CD4-positive, alpha-beta T cell treated with Interleukin-17A for 4 hours (primary cell): ENCODE measurements at places on chromosomes 1 and 21.

DNA sequence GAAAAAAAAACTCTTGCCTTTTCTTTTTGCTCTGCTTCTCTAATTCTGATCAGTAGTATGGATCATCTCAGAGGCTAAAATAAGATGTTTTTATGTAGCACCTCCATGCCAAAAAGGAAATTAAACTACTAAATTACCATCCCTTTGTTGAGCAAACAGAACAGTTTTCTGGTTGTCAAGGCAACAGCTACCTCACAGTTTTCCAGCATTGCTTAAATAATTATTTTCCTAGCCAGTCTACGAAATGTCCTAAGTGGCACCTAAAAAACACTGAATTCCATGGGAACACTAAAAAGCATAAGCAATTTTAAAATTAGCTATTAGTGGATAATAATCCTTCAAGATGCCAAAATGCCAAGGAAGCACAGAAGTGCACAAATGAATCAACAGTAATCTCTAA lies 61.7 kb downstream of the ARID4B start:
- no peak for DNase-seq

DNA sequence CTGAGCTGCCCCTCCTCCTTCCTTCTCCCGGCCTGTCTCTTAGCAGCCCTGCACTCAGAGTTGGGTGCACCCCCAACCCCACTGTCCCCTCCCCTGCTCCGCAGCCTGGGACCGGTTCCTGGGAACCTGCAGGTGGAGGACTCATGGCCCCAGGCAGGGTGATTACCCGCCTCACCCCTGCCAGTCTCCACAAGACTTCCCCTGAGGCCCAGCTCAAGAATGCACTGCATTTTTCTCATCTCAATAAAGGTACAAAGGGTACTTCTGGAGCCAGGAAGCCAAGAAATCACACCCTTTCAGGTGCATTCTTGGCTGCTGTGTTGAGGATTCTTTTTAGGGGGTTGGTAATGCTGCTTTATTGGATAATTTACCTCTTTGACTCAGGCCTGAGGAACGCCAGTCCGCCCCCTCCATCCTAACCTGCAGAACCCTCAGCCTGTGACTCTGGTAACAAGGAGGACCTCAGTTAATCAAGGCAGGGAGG lies 126.3 kb upstream of the TMPRSS2 start:
- DNase-seq, result no peak

- no peak for DNase-seq
Measured at GRCh38 chr1:2330519-2331199, 60.7 kb downstream of the MORN1 start.

- no peak for DNase-seq
Measured at GRCh38 chr1:247090455-247090854, 11.8 kb upstream of the ZNF670 start.

GRCh38 chr1:51906306-51907078 lies 28.0 kb upstream of the NRDC start:
- no peak for DNase-seq

- no peak for DNase-seq
Measured at GRCh38 chr1:240395336-240395735, 216.6 kb downstream of the GREM2 start.

DNA sequence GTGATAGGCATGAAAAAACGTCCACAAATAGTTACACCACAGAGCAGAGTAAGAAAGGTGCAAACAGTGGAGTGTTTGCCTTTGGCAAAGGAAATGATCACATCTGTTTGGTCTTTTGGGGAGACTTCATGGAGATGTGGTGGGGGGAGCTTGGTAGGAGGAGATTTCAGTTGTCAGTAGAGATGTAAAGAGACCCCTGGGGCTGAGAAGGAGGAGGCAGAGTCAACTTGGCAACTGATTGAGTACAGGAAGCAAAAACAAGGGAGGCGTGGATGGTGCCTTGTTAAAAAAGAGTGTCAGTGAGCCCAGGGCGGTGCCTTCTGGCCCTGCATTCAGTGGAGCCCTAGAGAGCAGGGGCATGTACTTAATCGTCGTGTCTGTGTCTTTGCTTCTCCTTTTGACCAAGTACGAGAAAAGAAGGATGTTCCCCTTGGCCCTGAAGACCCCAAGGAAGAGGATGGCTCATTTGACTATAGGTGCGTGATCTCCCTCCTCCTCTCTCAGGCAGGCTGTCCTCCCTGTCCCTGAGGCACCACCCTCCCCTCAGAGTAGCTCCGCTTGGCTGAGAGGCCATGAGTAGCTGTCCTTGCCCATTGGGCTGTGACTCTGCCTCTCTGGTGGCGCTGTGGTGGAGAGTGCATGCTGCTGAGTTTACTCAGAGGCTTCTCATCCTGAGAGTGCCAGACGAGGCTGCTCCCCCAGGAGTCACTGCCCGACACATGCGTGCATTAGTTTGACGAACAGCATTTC lies 30.4 kb upstream of the CNTN2 start:
- DNase-seq, result no peak

DNA sequence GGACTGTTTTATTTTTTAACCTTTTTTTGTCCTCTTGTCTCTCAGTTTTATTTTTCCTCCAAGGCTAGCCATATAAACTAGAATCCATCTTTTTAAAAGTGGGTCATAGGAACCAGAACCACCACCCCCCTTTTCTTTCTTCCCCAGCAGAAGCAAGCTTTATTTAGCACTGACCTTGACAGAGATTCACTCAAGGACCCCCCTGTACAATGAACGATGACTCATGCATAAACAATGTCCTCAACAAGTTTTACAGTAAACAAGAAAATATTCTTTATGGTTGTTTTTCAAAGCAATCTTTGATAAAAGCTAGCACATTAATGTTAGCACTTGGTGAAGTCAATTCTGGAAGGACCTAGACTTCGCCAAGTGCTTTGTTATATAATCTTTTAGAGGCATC lies 14.1 kb downstream of the PKN2 start:
- DNase-seq, result no peak

DNA sequence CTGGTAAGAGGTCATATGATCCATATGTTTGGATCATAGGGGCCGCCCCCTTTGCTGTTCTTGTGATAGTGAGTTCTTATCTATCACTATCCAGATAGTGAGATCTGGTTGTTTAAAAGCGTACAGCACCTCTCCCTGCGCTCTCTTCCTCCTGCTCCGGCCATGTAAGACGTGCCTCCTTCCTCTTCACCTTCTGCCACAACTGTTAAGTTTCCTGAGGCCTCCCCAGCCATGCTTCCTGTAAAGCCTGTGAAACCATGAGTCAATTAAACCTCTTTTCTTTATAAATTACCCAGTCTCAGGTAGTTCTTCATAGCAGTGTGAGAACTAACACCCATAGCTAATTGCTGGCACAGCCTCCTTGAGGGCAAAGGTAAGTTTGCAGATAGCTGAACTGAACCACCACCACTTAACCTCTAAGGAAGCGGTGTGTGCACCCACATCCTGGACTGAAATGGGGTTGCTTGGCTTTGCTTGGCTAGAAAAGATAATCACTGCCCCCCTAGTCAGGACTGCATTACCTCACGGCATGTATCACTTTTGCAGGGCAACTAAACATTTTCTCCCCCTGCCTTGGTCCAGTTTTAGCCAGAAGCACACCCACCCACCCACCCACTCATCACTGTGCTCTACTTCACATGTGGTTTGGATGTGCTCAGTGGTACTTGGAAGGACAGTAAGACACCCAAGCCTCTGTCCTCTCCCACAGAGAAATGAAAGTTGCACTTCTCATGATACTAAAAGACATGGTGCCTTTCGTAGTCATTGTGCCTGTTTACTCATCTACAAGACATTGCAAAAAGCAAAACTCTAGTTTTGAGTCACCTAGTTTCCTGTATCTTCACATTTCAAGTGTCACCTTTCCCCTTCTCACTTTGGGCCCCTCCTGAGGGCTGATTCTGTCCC lies 23.1 kb upstream of the PTAFR start:
- DNase-seq, result peak; percentile 56

- no peak for DNase-seq
Measured at GRCh38 chr1:56578138-56578962, 1.0 kb downstream of the PLPP3 start.

GRCh38 chr1:50968821-50969610 lies 1.0 kb upstream of the CDKN2C start:
- peak; percentile 34 for DNase-seq

DNA sequence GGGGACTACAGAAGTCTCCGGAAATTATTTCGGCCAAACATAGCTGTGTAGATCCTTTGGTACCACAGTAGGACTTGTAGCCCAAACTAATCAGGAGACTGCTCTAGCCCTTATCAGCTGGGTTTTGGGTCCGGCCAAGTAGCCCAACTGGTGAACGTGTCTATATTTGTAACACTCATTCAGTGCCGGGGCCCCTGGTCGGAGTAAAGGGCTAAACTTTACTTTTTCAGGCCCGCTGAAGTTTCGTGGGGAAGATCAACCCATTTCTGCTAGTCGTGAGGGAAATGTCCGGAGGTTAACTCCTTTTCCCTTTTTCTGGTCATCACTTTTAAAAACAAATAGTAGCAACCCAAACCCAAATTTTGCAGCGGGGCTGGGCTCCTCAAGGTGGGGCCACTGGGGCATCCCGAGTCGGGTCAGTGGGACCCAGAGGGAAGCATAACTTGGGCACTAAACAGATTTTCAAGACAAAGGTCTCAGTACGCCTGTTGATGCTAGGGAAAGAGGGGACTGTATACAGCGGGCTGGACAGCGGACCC lies 1.7 kb downstream of the LHX9 start:
- no peak for DNase-seq
